ENCODE measurements at places on chromosomes 7 and 10.

GRCh38 chr10:23779301-23779700 lies 340.4 kb downstream of the OTUD1 start:
- H3K27me3 ChIP-seq: no peaks in the 10 kb centered on the region
- no peak for DNase-seq
- no peaks in the 10 kb centered on the region for H3K4me1 ChIP-seq
- no peak overlapping the region for H3K27ac ChIP-seq
- no peak overlapping the region for H3K4me3 ChIP-seq

DNA sequence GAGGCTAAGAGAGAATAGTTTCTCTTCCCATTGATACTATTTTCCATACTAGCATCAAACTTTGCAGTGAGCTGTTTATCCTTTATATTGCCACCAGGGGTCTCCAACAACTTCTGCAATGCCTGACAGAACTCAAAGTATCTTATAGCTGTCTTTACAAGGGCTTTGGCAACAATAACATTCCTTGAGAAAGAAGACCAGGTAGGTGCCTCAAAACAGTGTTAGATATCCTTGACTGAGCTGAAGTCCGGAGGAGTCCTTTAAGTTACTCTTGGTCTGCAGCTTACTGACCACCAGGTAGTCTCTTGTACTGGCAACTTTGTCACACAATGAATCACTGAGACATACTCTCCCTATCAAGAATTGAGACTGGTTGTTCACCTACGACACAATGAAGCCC lies 30.0 kb upstream of the TES start:
- H3K27me3 ChIP-seq: no peaks in the 10 kb centered on the region
- no peaks in the 10 kb centered on the region for H3K36me3 ChIP-seq
- no peaks in the 10 kb centered on the region for H3K4me1 ChIP-seq
- H3K4me3 ChIP-seq: no peak overlapping the region

GRCh38 chr10:124436191-124436638 lies 13.6 kb downstream of the NKX1-2 start:
- no peaks in the 10 kb centered on the region for H3K4me1 ChIP-seq
- H3K27ac ChIP-seq: no peak overlapping the region
- no peaks in the 10 kb centered on the region for H3K36me3 ChIP-seq
- no peak overlapping the region for H3K4me3 ChIP-seq

GRCh38 chr10:45624724-45625123 lies 47.8 kb downstream of the ZFAND4 start:
- no peak overlapping the region for H3K27ac ChIP-seq
- DNase-seq: no peak
- no peak overlapping the region for H3K4me3 ChIP-seq

GRCh38 chr7:75042286-75042685 lies 31.3 kb downstream of the RCC1L start:
- peak; percentile 70 for DNase-seq
- H3K4me3 ChIP-seq: no peak overlapping the region
- no peaks in the 10 kb centered on the region for H3K27me3 ChIP-seq

- peaks cover 30% of the 10 kb centered on the region for H3K4me1 ChIP-seq
- peak overlapping the region; percentile 79 for H3K27ac ChIP-seq
- peak overlapping the region; percentile 55 for H3K4me3 ChIP-seq
- peak; percentile 89 for DNase-seq
- H3K36me3 ChIP-seq: peaks cover 28% of the 10 kb centered on the region
Observed at GRCh38 chr7:151115121-151115835, 29.0 kb downstream of the AGAP3 start.

DNA sequence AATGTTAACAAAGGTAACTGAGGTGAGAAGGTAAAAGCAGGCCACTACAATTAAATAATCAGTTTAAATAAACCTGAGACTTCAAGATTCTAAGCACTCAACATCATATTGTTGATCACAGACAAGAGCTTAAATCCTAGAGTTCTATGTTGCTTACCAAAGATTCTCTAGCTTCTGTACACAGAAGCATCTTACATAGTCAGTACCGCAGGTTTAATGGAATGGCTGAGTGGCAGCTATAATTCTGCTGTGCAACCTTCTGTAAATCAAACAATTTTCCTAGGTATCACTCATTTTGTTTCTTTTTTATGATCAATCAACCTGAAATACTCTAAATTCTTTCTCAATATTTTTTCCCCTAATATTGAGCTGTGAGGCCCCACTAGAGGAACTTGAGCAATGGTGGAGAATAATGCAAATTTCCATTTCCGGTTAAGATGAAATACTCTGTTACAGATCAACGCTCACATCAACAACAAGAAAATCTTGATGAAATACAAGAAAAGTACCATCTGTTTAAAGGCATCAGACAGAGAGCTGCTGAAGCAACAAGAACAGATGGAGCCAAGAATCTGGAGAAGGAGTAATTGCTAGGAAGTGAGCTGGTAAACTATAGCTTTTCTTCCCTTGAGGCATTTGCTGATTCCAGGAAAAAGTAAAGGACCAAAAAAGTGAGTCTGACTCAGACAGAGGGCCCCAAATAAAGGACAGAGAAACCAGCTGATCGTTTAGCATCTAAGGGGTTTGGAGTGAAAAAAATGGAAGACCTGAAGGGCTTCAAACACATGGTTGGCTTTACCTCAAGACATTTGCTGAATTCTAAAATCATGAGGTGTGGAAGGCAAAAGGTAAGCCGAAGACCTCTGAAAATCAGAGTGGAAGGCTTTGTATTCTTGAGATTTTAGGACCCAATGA lies 22.6 kb downstream of the PNPLA8 start:
- H3K4me3 ChIP-seq: no peak overlapping the region
- H3K27ac ChIP-seq: peak overlapping the region; percentile 7
- H3K4me1 ChIP-seq: no peaks in the 10 kb centered on the region
- no peak for DNase-seq
- H3K36me3 ChIP-seq: peaks cover 7% of the 10 kb centered on the region
- H3K27me3 ChIP-seq: no peaks in the 10 kb centered on the region

DNA sequence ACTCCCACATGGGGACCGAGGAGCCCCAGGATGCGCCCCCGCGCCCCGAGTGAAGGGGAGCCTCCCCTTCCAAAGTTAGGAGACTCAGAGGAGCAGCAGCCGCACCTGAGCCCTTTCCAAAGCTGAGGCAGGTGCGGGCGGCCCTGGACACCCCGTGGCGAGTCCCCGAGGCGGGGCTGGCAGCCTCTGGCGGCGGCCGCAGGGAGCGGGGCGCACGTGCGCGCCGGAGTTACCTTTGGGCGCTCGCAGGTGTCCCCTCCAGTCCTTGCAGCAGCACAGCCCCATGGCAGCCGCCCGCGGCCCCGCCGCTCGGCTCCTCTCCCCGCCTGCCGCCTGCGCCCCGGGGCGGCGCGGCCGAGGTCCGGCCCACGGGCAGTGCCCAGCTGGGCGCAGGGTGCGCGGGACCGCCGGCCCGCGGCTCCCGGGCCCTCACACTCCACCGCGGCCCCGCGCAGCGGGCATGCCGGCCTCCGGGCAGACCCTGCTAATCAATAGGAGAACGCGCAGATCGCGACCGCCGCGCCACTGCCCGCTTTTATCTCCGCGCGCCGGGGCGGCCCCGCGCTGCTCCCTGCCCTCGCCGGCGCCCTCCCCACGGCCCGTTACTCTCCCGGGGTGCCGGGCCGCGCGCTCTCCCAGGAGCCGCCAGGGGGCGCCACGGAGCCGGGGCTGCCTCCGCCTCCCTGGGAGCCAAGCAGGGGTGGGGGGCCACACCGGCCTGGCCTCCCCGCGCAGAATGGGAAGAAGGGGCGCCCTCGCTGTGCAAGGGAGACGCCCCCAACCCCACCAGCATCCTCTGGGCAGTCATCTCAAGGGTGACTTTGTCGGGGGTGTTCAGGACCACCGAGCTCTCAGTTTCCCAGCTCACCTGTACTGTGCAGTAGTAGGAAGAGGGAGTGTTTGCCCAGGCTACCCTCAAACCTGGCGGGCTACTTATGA lies 80.8 kb downstream of the ARHGAP22 start:
- H3K27ac ChIP-seq: no peak overlapping the region
- no peak for DNase-seq
- H3K27me3 ChIP-seq: peaks cover 5% of the 10 kb centered on the region
- no peak overlapping the region for H3K4me3 ChIP-seq

DNA sequence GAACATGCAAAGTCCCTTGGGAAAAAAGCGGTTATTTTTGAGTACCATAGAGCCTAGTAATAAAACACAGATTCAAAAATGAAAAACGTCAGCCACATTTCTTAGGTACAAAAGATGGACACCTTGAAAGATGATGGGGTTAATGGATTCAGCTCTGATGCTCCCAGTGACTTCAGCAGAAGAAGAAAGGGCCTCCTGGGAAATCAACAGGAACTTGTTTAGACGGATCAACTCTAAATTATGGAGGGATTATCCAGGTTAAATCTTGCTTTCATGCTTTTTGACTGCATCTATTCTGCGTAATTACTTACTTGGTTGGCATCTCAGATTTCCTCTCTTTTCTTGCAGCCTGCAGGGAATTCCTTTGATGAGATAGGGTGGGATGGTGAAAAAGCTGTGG lies 82.5 kb downstream of the TMEM178B start:
- no peaks in the 10 kb centered on the region for H3K27me3 ChIP-seq
- no peak for DNase-seq
- H3K4me1 ChIP-seq: no peaks in the 10 kb centered on the region
- H3K36me3 ChIP-seq: no peaks in the 10 kb centered on the region
